GM12892 (cell line): ENCODE measurements at places on chromosomes 4 and X.

- no peak for DNase-seq
Observed at GRCh38 chr4:11801466-11802446, 373.1 kb upstream of the HS3ST1 start.

DNA sequence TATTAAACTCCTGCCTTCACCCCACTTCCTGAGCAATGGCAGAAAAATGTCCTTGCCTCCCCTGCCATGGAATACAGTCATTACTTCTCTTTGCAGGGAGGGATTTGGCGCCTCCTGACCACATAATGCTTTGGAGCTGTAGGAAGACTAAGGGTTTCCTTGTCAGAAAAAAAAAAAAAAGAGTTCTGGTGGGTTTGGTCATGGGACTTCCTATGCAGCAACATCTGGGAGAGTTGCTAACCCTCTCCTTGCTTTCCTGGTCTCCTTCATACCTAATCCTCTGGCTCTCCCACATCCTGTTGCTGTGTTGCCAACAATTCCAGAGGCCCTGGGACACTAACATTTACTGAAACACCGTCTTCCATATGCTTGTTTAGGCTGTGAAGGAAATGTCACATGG is 75.1 kb upstream of the MBNL3 start:
- DNase-seq = no peak

DNA sequence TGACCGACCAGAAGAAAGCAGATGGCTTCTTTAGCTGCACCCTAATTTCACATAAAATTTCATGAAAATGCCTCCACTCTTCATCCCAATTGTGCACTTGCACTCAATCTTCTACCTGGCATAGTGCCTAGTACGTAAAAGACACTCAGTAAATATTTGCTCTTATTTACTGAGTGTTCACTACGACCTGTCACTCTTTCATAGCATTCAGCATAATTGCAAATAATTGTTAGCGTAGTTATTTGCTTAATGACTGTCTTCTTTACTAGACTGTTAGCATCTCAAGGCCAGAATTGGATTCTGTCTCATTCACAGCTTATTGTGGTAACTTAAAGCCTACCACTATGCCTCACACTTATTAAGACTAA is 130.2 kb downstream of the ENOX2 start:
- no peak for DNase-seq

DNA sequence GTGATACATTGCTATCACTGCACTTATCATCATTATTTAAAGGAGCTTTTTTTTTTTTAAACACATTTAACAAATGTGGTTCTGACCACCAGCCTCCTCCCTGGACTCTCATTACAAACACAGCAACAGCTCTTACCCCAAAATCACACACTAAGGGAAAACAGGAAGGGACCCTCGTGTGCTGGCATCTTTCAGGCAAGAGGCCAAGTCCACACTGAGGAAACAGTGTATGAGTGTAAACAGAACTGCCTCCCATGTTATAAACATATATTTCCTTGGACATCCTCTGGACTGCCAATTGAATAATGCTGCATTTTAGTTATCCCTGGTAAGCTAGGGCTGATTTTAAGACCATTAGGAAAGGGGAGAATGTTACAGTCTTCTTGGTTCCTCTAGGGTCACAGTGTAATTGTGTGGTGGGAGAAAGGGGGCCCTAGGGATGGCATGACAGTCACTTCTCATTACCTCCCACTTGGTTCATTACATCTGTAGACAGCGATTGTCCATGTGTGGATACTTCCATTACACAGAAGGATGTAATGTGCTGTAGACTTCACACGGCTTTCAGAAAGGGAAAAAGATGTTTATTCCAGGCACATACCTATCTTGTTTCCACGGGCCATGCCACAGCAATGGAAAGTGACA is 244.6 kb upstream of the TET2 start:
- no peak for DNase-seq

DNA sequence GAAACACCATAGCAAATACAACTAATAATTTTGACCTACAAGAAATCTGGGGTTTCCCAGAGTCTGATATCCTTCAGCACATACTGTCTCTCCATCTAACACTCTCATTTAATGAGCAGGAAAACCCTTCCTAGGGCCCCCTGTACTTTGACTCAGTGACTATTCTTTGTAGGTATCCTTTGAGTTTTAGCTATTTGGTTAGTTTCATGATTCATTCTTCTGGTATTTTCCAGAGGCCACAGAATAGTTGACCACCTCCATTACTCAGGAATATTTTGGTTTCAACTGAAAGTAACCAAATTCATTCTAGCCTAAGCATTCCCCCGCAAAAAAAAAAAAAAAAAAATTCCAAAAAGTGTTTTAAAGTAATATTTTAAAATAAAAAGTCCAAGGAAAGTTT is 140.0 kb downstream of the IDS start:
- DNase-seq = no peak

DNA sequence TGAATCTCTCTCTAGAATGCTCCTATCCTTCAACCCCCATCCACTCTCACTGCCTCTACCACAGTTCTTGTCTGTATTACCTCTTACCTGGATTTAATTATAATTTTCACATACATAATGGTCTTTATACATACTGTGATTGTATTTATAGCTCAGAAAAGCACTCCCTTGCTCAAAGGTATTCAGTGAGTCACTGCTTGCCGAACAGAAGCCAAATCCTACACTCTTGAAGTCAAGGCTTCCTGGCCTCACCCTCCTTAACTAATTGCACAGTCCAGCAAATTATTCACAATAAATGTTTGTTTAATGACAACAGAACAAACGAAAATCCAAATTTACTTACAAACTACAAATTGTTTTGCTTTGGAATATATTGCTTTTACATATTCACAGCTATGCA is 159.5 kb downstream of the KLHL13 start:
- no peak for DNase-seq

DNA sequence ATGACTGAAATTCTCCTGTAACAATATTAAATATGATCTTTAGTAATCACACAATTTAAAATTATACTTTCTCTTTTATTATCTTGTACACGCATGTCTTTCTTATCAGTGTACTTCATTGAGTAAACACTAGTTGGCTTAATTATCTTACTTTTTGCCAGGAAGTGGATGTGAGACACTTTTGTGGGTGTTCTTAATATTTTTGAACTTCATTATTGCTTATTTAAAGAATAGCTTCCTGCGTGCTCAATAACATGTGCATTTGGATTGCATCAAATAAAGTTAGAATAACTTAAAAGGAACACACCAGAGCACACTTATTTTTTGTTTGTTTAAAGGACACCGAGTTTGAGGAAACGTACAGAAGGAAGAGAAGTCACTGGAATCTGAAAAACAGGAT is 128.5 kb upstream of the VEGFC start:
- no peak for DNase-seq

DNA sequence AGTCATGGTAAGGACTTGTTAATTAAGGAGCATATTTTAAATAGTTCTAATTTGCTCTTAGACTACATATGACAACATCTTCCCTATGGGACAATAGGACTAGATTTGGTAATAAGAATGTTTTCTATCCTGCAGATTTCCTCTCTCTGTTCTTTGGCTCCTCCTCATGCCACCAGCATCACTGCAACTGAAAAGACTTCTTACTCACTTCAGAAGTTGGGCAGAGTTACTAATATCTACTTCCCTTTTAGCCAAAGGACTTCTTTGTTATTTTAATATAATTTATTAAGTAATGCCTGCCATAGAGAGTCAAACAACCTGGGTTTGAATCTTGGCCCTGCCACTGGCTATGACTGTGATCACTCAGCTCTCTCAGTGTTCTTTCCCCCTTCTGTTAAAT is 16.4 kb downstream of the MMAA start:
- no peak for DNase-seq

- DNase-seq = no peak
Observed at GRCh38 chr4:145626623-145626982, 7.4 kb downstream of the MMAA start.
